ENCODE measurements at places on chromosomes 5 and 9.

DNA sequence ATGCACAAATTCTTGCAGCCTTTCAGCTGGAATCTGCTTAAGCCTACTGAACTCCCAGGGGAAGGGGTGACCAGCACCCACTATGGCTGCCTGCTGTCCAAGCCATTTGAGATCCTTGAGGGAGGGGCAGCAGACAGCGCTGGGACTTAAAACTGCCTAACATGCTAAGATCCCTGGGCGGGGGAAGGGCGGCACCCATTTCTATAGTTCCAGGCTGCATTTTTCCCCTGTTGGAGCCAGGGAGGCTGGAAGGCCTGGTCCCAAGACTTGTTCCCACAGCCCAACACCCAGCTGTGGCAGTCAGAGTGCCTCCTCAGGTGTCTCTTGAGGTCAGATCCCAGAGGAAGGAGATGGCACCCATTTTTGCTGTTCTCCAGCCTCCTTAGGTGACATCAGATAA lies 1061.3 kb upstream of the COX7C start:
- DNase-seq: no peak

DNA sequence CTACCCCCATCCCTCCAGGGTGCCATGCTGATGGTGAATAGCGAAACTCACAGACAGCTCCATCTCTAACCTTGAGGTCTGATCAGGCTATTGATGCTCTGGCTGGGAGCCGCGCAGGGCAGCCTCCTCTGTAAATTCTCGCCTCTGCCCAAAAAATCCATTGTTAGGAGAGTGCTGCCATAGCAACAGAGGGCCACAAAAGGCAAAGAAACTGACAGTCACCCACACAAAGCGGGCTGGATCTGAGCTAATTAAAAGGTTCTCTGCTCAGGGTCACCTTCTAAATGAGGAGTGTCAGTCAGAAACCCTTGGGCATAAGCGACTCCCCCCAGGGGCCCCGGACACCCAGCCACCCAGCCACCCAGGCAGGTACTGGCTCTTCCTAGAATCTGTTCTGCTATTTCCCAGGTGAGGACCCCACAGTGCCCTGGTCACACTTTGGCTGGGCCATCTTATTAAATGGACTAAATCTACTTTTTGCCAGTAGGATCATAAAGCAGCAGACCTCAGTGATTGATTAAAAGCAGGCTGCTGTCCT lies 126.7 kb downstream of the MED10 start:
- no peak for DNase-seq

DNA sequence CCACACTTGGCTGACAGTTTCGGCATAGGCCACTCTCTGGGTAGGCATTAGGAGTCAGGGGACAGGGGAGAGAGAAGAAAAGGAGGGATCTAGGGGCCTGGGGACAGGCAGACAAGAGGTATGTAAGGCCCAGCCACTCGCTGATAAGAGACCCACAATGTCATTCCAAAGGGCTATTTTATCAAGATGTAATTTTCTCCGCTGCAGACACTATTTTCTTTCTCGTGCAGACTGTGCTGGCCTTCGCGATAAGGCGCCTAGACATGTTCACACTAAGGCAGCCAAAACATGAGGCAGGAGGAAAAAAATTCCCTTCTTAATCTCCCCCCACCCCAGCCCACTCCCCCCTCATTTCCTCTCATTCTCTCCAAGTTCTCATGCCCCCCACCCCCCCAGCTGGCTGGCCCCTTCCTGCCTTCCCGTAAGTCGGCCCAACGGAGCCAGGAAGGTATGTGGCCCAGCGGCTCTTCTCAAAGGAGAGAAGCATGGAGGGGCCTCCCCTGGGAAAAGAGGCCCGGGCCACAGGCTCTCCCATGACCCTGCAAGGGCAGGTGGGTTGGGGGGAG lies 44.9 kb upstream of the SYNPO start:
- DNase-seq: no peak

GRCh38 chr5:67316695-67317094 lies 120.1 kb upstream of the CD180 start:
- no peak for DNase-seq

GRCh38 chr9:133602277-133602676 lies 6.9 kb downstream of the FAM163B start:
- DNase-seq: no peak

DNA sequence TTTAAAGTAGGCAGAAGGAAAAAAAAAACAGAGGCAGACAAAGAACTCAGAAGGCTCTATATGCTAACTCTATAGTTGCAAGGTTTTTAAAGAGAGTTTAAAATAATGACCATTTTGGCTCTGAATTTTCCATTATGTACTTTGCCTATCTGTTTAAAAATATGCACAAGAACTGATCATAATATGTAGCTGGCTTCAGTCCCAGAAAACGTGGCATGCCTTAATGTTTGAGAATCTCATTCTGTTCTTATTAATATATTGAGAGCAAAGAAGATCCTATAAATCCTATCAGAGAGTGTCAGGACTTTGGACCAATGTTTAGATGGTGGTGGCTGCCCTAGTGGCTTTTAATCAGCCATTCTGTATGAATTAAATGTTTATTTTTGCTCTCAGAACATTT lies 121.5 kb downstream of the JMY start:
- DNase-seq: no peak

DNA sequence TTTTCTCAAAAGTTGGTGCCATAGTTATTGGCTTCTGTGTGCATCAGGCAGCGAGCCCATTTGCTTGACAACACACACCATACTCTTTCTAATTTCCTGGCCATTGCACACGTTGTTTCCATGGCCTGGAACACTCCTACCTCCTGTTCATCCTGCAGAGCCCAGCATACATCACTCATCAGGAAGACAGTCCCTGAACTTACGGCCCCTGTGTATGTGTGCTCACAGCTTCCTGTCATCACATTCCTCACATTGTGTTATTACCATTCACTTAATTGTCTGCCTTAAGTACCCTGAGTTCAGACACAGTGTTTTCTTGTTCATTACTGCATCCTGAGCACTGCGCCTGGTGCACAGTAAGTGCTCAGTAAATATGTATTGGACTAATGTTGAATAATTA lies 355.9 kb downstream of the PRELID2 start:
- DNase-seq: no peak

DNA sequence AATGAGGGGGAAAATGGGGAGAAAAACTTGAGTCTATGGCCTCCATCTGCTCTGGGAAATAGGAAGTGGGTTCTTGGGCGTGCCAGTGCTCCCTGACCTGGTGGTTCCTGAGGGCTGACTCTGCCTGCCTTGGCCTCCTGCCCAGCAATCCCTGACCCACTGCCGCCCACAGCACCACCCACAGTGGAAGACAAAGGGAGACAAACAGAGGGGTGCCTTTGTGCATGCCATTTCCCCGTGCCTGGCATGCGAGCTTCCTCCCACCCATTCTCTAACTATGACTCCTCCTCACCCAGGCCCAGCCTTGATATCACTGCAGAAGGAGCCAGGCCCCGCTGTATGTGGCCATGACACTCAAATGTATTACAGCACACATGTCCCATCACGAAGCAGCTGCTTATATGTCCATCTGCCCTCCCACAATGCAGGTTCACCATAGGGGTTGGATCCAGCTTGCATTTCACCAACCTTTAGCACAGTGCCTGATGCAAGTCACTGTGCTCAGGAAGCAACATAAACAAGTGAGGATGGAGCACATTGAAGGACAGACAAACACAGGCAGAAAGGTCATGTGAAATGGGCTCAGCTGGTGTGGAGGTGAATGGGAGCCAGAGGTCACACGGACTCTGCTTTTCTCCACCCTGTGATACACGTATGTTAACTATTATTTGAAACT lies 84.4 kb downstream of the ADRB2 start:
- no peak for DNase-seq

- no peak for DNase-seq
Observed at GRCh38 chr5:109196823-109197160, 213.0 kb downstream of the PJA2 start.

- no peak for DNase-seq
Observed at GRCh38 chr5:180259260-180259611, 32.6 kb downstream of the MAPK9 start.

GRCh38 chr9:28215536-28216299 lies 642.4 kb upstream of the C9orf72 start:
- no peak for DNase-seq

DNA sequence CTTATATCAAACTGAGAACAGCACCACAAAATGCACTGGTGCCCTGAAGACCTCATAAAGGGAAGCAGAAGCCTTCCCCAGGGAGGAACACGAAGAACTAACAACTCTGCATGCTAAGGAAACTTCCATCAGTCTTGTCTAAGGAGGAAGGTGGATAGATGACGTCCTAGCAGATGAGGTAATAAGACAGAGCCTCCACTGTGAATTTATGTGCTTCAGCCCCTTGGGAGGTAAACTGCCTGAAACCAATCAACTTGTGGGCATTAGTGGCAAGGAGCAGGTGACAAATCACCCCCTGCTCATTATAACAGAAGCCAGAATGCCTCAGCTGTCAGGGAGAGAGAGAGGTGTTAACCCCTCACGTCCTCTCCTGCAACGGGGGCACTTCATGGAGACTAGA lies 48.9 kb upstream of the SPIN1 start:
- DNase-seq: no peak

- DNase-seq: no peak
Observed at GRCh38 chr5:176320577-176320976, 41.0 kb downstream of the KIAA1191 start.

DNA sequence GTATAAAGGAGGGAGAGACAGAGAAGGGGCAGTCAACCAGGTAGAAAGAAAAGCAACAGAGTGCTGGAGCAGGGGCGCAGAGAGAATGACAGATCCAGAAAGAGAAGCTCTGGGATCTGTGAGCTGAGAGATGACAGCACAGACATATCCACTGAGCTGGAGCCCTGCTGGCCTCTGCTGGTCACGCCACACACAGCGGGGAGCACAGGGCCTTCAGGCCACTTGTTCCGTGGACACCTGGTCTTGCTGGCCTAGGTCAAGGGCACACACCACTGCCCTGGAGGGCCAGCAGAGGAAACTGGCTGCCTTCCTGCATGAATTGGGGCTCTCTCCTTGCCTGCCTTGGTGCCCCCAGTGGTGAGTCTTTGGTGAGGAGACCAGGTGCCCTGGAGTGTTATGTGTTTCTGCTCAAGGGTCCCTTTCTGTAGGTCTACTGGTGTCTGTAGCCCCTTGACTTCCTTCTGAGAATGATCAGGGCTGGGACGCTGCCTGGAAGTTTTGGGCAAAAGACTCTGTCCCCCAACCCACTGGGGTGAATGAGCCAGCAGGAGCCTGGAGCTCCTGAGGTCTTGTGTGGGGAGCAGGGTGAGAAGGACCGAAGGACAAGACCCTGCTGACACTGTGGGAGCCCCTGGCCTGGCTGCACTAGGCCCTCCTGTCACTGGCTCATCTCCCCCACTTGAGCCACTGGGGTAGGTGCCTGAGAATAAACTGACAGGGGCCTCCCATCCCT lies 59.2 kb upstream of the ADAMTS2 start:
- DNase-seq: no peak

DNA sequence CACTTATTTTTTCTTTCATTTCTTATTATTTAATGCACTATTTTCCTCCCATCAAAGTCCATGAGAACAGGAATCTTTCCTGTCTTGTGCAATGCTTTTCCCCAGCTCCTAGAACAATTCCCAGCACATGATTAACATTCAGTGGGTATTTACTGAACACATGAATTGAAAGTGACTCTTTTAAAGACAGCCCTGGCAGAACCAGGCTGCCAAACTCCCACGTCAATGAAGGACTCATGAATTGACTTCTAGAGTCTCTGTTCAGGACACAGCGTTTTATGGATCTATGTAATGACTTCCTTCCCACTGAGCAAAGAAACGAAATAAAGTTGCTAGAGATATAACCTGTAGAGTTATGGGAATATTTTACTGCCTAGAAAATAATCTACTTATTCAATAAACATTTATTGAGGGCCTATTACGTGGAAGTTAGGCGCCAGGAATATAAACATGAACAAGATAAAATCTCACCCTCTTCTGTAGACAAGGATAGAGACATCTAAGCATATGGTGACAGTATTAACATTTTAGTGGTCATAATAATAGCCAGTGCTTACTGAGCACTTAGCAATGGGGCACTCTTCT lies 485.9 kb upstream of the KLF4 start:
- DNase-seq: no peak

DNA sequence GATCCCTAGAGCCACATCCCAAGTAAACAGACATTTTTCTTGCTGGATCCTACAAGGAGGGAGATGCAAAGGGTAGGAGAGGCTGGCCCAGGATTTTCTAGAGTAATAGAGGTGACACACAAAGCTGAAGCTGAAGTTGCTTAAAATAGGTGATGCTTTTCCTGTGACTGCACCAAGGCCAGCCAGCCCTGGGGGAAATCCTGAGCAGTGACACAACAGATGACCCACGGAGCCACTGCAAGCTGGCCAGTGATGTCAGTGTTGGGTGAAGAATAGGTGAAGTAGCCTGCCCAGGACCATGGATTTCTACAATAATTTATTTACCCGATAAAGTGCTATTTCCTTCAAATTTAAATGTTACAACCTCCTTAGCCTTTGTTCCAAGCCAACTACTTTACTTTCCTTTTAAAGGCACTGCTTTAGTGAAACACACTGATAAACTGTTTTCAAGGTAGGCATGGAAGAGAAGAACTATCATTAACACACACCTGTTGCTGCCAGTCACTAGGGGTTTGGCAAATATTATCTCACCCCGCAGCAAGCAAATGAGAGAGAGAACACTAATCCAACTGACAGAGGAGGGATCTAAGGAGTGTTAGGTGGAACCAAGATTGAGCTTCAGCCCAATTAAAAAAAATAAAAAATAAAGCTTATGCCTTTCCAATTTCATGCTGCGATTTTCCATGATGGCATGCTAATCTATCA lies 123.5 kb downstream of the CTNND2 start:
- DNase-seq: no peak

DNA sequence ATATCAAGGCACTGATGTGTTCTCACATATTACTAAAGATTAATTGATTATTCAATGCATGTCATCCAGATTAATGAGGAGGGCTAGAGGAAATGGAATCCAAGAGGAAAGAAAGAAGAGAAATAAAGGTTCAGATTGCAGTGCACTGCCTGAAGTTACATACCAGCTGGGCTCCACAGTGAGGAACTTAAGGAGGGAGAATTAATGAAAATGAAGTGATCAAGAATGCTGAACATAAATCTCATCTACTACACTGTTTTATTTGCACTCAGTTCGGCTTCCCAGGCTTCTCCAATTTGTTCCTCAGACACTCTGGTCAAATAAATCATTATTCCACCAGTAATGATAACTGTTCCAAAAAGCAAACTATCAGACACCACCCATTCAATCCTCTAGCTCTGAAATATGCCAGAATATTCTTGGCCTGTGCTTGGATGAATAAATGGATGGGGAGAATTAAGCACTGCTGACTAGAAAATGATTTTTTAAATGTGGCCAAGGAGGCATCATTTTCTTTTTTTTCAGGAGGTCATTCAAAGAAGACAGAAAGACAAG lies 88.6 kb upstream of the FBN2 start:
- DNase-seq: no peak

GRCh38 chr5:6570530-6570929 lies 62.3 kb downstream of the NSUN2 start:
- DNase-seq: no peak

DNA sequence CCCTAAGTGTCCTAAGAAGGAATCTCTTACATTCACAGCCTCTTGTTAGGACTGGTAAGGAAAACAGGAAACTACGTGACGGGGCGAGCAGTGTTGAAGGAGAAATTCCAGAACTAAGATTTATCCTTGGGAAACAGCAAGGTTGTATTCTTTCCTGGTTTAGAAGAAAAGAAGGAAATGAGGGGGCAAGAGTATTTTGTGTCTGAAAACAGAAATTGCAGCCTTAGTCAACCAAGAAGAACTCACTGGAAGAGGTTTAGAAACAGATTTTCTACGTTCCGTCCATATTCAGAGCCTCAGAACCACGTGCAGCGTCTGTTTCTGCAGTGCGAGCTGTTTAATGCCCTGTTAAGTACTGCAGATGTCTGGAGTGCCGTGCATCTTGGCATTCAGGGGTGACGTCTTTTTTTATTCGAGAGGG lies 75.2 kb downstream of the GOLPH3 start:
- DNase-seq: no peak

GRCh38 chr5:131079232-131079631 lies 85.8 kb downstream of the HINT1 start:
- no peak for DNase-seq
